ENCODE measurements at places on chromosomes 16 and 17.

- no peak for DNase-seq
Measured at GRCh38 chr16:81445966-81446906, 1.6 kb downstream of the CMIP start.

DNA sequence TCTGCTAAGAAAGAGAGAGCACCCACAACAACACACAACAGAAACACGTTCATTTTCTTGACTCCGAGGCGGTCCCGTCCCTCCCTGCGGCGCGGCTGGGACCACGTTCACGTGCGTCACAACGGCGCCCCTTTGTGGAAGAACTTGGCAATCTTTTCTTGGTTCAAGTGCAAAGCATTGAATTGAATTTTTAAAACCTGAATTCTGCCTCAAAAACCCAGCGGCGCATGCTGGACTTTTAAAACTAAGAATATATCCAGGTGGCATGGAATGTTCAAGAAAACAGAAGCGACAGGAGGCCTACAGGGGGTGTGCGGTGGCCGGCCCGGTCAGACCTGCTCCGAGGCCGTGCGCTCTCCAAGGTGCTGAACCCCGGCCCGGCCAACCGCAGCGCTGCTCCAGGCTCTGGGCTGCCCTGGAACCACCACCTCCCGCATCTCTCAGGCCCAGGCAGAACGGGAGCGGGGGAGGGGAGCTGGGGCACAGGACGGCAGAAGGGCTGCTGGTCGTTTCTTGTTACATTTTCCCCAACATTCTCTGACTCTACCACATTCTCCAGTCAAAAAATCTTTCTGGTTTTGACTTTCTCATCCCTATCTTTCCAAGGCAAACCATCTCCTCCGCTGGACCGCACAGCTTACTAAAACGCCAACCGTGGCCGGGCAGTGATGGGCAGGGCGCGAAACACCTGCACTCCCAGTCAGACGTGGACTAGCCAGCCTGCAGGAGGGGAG is 3.4 kb upstream of the HEXD start:
- DNase-seq = peak; percentile 87

GRCh38 chr16:29316761-29317183 is 89.7 kb downstream of the NPIPB11 start:
- DNase-seq = peak; percentile 85

DNA sequence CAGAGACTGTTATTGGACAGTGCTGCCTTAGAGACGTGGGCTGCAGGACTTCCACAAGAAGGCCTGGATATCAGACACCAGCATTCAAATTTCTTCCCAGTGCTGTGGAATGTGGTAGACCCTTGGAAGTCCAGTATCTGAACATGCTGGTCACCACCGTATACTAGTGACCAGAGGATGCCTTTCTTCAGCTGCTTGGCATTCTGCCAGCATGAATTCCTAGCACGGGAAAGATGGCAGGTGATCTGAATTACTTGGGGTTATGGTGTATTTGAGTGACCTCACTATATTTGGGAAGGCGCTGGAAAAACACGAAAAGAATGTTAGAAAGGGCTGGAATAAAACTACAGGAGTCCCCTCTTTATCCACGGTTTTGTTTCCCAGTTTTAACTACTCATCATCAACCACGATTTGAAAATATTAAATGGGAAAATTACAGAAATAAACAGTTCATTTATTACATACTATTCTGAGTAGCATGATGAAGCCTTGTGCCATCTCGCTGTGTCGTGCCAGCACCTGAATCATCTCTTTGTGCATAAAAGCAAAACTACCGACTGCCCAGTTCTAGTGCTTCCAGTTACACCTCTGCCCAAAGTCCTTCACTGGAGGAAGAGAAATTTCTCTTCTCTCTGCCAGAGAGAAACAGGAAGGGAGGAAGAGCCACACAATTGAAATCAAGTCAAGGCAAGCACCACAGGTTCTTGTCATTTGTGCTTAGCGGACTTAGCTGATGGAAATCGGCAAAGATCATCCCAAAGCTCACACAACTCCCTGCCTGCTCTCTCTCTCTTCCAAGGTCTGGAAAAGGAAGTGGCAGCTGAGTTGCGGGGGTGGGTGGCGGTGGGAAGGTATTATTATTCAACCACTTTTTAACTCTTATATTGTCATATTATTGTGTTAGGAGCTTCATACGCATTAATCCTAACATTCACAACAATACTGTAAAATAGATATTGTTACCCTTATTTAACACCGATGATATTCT is 1.4 kb upstream of the CHST4 start:
- DNase-seq = no peak

GRCh38 chr17:75240394-75241142 is 20.8 kb downstream of the GGA3 start:
- DNase-seq = peak; percentile 73

- no peak for DNase-seq
Measured at GRCh38 chr17:47665655-47666054, 15.9 kb downstream of the KPNB1 start.

GRCh38 chr17:43384476-43384862 is 14.3 kb upstream of the ARL4D start:
- DNase-seq = no peak

DNA sequence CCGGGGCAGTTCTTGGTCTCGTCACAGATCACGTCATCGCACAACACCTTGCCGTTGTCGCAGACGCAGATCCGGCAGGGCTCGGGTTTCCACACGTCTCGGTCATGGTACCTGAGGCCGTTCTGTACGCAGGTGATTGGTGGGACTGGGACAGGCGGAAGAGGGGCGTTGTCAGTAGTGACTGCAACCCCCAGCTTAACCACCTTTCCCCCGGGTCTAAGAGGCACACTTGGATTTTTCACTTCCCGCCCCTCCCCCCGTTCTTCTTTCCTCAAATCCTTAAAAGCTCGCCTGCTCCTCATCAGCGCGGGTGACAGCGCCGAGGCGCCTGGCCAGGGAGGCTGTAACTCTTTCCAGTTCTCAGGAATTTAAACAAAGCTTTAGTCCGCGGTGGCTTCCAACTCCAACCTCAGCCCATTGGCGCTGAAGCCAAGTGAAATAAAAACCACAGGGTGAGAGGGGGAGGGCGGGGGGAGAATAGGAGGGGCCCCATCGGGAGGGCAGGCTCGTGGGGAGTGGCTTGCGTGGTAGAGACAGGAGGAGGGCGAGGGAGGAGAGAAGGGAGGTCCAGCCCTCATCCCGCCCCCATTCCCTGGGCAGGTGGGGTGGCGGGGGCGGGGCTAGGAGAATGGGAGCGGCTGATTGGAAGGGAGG is 1.5 kb downstream of the COL1A1 start:
- DNase-seq = no peak

DNA sequence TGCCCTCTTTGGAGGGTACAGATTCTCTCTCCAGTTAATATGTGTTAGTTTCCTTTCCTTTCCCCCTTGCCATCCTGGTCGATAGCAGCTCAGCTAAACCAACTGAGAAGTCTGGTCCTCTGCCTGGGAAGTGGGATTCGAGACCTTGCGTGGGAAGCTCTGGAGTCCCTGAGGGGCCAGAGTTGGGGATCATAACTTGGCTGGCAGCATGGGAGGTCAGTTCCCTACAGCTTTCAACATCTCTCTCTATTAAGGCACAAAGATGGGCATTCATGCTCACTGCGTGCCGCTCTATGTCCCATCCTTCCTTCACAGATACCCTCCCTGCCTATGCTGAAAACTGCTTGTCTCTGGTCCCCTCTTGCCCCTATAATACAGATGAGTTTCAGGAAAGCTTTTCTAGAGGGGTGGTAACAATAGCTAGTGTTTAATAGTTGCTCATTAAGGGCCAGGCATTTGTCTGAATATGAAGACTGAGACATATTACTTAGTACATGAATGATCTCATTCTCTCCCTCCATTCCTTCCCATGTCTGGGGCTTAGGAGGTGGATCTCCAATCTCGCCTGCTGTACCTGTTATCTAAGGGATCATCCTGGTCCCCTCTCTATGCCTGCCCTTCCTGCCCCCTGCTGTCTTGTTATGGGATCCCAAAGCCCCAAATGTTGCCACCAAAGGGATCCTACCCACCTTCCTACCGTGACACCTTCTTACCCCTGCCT is 10.8 kb downstream of the THRA start:
- no peak for DNase-seq

GRCh38 chr16:67667817-67668494 is 1.3 kb downstream of the C16orf86 start:
- DNase-seq = peak; percentile 91

- DNase-seq = no peak
Measured at GRCh38 chr17:29090108-29090507, 47.2 kb downstream of the PIPOX start.

DNA sequence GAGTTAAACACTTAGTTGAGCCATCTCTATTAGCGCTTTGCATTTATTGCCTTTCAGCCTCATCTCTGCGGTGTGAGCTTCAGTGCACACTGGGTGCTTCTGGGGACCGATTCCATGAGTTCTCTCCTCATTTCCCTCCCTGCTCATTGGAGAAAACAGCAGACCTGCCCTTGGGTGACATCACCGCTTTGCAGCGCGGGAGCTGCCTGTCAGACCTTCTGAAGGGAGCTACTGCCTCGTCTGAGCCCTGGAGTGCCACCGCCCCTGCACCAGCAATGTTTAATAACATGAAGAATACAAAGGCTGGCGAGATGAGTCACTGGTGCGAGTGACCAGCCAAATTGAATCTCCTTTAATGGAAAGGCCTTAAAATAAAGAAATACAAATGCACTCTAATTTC is 30.2 kb upstream of the CPPED1 start:
- peak; percentile 47 for DNase-seq

DNA sequence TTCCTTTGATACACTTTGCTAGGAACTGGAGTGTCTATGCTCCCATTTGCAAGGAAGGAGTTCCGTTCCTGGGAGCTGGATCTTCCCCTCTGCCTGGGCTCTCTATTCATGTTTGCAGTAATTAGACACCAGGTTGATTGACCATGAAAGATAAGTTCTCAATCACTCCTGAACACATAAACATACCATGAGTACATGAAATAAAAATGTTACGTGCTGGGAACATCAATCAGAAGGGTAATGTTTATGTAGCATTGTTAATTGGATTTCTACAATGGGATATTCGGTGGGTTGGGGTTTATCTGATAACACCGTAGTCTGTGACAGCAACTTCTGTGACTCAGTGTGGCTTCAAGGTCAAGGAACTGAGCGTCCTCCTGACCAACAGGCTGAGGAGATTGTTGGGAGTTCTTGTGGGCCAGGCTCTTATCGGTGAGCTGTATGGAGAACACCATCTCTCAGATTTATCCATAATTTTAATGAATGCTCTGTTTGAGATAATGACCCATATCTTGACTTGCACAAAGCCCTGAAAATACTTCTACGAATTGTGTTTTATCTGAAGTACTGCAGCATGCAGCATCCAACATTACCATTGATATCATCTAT is 136.4 kb downstream of the NPIPB5 start:
- DNase-seq = no peak

DNA sequence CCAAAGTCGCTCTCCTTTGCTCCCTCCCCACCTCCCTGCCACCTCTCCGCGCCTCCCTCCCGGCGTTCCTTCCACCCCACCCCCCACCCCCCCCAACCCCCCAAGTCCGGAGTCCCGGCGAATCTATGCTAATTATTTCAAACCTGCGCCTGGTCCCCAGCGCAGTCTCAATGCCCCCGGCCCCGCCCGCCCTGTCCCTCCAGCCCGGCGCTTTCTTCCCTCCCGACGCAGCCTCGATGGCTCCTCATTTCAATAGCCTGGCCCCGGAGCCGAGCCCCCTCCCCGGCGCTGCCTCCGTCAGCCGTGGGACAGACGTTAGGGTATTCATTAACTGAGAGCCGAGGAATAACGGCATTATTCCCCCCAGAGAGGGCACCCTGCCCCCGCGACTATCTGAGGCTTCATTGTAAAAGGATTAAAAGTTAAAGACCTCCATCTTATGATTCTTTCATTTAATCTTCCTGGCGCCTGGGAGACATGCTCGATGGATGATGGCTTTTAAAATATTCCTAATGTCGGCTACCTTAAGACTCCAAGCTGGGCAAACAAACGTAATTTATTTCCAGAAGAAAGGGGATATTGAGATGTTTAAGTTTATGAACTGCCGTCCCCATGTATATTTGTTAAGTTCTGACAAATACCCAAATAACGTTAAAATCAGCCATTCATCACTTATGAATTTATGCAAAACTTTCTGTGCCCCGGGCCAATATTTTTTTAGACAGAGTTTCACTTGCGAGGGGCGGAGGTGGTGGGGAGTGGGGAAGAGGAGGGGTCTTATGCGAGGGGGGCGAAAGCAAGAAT is 3.4 kb downstream of the NOG start:
- no peak for DNase-seq

- no peak for DNase-seq
Measured at GRCh38 chr17:77786740-77787505, 171.6 kb upstream of the TNRC6C start.

GRCh38 chr17:14196377-14196997 is 40.2 kb downstream of the CDRT15 start:
- no peak for DNase-seq

DNA sequence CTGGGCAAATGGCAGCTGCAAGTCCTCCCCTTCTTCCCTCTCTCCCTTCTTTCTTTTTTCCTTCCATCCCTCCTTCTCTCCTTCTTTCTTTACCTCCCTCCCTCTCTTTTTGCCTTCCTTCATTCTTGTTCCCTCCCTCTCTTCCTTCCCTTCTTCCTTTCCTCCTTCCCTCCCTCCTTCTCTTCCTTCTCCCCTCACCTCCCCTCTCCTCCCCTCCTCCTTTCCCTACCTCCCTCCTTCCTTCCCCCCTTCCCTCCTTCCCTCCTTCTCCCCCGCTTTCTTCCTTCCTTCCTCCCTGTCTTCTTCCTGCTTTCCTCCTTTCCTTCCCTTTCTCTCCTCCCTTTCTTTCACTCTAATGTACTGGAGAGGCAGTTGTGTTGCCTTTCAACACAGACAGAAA is 110.8 kb upstream of the SALL1 start:
- DNase-seq = no peak

- DNase-seq = no peak
Measured at GRCh38 chr17:69916761-69917160, 158.3 kb upstream of the KCNJ16 start.

DNA sequence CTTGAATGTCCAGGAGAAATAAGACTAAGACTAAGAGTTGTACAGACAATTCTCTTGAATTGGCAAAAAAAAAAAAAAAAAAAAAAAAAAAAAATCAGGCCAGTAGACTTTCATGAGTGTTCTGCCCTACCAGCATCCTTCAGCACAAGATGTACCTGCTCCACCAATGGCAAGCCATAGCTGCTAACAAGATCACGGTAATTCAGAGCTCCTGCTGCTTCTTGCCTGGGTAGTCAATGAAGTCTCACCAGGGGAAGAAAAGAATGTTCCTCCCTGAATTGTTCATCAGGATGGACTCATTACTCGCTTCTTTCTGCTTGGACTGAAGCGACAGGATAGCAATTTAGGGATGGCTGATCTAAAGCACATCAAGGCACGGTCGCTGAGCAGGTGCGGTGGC is 31.1 kb upstream of the APOH start:
- no peak for DNase-seq

DNA sequence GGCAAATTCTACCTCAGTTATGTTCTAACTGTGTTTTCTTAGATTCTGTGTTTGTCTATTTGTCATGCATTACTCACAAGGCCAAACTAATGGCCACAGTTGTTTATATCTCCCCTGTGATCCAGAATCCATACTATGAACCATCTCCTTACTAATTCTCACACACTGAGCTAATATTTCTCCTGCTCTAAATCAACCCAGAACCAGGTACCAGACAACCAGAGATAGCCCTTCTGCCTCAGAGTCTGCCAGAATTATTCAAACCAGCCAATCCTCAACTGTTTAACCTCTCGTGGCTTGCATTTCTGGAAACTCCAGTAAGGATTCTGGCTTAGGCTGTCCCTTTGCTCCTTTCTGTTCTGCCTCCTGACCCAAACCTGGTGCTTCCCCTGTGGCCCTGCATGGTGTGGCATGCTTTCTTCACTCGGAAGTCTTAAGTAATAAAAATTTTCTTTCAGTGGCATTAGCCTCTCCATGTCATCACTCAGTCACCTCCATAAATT is 59.4 kb downstream of the EFCAB5 start:
- DNase-seq = no peak

GRCh38 chr16:12675852-12676251 is 127.8 kb downstream of the CPPED1 start:
- no peak for DNase-seq
